Nephron progenitor cell (in vitro differentiated cells): ENCODE measurements at places on chromosomes 16 and 17.

DNA sequence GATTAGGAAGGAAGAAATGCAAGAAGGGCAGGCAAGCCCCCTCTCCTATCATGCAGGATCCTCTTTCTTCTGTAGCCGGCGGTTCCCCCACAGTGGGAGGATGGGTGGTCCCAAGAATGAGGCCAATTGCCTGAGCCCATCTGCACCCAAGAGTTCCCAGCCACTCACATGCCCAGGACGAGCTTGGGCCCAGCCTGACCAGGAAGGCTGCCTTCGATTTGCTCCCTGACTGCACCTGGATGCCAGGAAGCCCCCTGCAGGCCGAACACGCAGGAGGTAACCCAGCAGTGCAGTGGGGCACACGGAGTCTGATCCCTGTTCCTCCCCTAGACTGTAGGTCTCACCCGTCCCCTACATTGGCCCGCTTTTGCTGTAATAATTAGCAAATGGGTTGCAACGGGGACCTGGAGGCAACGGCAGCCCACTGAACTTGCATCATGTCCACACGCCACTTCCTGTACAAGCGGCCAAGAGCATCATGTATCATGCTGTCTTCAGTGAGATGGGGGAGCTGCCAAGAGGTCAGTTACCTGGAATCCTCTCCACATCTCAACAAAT, 67.5 kb downstream of the AMFR start:
- peaks cover 26% of the 10 kb centered on the region for H3K36me3 ChIP-seq
- peak overlapping the region; percentile 48 for H3K4me3 ChIP-seq
- no peak for DNase-seq

- H3K4me1 ChIP-seq, result peaks cover 9% of the 10 kb centered on the region
- no peak for DNase-seq
- no peaks in the 10 kb centered on the region for H3K36me3 ChIP-seq
- peaks cover 3% of the 10 kb centered on the region for H3K27me3 ChIP-seq
- H3K27ac ChIP-seq, result no peak overlapping the region
- H3K4me3 ChIP-seq, result no peak overlapping the region
Measured at GRCh38 chr17:48378238-48378637, 51.8 kb downstream of the SKAP1 start.

DNA sequence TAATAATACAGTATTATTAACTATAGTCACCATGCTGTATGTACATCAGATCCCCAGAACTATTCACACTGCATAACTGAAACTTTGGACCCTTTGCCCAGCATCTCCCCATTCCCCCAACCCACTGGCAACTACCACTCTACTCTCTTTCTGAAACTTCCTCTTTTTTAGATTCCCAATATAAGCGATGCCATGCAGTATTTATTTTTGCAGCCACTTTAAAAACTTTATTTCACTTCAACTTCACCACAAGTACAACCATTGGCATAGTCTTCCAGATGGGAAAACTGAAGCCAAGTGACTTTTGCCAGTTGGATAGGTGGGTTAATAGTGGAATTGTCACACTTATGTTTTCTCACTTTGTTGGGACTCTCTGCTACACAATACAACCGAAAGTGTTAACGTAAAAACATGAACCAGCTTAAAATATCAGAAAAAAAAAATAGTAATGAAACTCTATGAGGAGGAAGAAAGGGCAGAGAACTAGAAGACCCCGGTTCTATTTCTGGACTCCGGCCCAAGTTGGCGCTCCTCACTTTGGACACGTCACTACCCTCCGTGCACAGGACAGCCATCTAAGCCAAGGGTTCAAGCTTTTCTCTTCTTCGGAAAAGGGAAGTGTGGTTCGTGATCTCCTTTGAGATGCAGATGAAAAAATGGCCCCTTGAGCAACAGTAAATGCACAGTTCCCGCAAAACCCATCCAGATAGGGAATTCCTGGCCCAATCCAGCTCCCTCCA, 743 bp downstream of the SHCBP1 start:
- H3K4me1 ChIP-seq, result peaks cover 16% of the 10 kb centered on the region
- no peak for DNase-seq
- peak overlapping the region; percentile 71 for H3K27ac ChIP-seq
- H3K36me3 ChIP-seq, result peaks cover 9% of the 10 kb centered on the region
- peak overlapping the region; percentile 97 for H3K4me3 ChIP-seq

DNA sequence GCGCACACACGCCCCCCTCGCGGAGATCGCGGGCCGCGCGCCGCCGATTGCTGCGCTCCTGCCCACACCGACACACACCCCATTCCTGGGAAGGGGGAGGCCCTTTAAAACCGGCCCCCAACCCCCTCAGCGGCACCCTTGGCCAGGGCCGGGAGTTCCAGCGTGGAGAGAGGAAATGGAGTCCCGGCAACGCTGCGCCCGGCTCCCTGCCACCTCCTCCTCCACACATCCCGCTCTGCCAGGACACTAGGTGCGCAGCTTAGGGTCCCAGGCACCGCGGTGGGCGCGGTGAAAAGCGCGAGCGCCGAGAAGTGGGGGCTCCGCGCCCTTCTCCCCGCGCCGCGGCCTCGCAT, 397 bp downstream of the CDC42EP4 start:
- DNase-seq, result no peak
- peaks cover 14% of the 10 kb centered on the region for H3K27me3 ChIP-seq
- H3K27ac ChIP-seq, result peak overlapping the region; percentile 54
- H3K36me3 ChIP-seq, result peaks cover 7% of the 10 kb centered on the region
- peaks cover 45% of the 10 kb centered on the region for H3K4me1 ChIP-seq
- peak overlapping the region; percentile 98 for H3K4me3 ChIP-seq

GRCh38 chr17:49817993-49818392, 29.5 kb downstream of the KAT7 start:
- H3K4me3 ChIP-seq, result no peak overlapping the region
- no peaks in the 10 kb centered on the region for H3K27me3 ChIP-seq
- peak overlapping the region; percentile 39 for H3K27ac ChIP-seq
- no peak for DNase-seq
- peaks cover 21% of the 10 kb centered on the region for H3K4me1 ChIP-seq
- H3K36me3 ChIP-seq, result peaks cover 56% of the 10 kb centered on the region

- no peak overlapping the region for H3K27ac ChIP-seq
- peaks cover 13% of the 10 kb centered on the region for H3K4me1 ChIP-seq
- DNase-seq, result no peak
- H3K27me3 ChIP-seq, result no peaks in the 10 kb centered on the region
Measured at GRCh38 chr16:53216798-53217197, 162.0 kb downstream of the CHD9 start.
